ENCODE measurements at places on chromosomes 11 and 22.

DNA sequence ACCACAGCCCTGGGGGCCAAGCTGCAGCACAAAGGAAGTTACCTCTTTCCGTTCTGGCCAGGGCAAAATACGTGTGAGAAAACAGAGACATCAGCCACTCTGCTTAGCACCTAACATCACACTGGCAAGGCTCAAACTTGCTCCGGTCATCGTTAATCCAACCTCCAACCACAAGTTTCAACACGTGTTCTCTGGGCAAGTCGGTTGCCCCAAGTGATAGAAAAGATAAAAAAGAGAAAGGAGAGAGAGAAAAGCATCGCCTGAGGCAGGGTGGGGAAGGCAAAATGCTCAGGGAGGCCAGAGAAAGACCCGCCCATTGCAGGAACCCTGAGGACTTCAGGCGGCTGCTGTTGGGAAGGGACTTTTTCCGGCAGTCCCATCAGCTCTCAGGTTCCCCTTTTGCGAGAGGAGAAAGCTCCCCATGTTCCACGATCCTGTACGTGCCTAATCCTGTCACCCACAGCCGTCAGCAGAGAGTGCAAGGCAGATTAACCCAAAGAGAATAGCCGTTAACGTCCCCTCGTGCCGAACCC is 18.5 kb upstream of the B4GALNT4 start:
- DNase-seq: no peak

GRCh38 chr22:49210606-49211005 is 617.1 kb downstream of the BRD1 start:
- DNase-seq: no peak

DNA sequence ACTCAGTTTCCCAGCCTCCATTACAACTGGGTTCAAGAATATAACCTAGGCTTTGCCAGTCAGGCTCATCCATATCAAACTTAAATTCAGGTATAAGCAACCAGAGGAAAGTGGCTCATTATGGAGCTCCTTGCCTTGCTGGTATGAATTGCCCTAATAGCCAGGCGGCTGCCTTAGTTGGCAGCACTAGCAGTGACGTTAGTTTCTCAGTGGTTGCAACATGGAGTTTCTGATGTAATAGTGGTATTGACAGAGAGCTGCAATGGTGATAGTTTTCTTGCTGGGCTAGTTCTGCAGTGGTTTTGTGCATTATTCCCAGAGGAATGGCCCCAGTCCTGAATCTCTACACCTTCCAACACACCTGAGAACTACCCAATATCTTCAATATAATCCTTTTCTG is 3.8 kb upstream of the TMEM123 start:
- no peak for DNase-seq

GRCh38 chr11:43941257-43941994 is 1.0 kb upstream of the C11orf96 start:
- DNase-seq: no peak

DNA sequence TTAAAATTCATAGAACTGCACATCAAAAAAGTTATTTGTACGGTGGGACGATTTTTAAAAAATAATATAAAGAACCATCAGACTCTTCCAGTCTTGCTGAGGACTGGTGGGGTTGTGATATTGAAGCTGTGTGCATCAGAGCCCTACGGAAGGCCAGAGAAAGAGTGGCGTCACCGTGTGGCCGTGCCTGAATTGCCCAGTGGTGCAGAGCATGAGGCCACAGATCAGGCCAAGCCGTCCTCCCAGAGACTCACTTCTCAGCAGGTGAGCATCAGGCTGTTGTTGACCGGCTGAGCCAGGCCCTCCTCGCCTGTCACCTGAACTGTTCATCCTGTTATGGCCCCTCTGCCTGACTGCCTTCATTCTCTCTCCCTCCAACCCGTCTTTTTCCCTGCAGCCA is 1013.9 kb downstream of the TBC1D22A start:
- no peak for DNase-seq
